Midbrain (tissue), 1 donor: ENCODE measurements at places on chromosomes 2 and 18.

GRCh38 chr2:165957030-165957675 lies 3.6 kb upstream of the TTC21B start:
- no peak for DNase-seq

DNA sequence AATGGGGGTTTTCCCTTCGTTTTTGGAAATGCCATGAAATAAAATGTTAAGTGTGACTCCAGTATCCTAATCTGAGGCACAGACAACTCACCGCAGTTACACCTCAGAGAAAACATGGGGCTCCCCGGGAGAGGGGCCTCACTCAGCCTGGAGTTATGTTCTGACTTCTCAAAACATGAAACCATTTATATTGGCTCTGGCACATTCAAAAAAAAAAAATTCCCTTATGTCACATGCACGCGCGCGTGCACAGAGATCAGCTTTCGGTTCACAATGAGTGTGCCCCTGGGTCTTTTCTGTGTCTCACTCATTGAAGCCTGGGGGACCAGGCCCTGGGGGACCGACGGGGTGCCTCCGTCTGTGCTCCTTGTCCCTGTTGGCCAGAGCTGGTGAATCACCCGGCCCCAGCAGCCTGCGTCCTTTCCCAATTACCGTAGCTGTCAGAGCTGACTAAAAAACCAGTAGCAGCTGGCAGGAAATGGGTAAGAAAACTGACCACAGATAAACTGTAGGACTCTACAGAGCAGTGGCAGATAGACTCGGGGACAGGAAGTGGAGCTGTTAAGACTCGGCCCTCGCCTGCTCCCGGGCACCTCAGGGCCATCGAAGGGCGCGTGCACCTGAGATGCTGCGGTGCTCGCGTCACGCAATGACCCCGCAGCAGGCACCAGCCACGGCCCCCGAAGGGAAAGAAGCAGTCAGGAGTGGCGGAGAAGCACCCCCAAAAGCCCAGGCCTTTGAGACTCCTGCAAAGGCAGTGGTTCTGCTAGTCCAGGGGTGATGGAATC lies 138.3 kb upstream of the ID2 start:
- no peak for DNase-seq

GRCh38 chr2:239530749-239531316 lies 130.0 kb upstream of the HDAC4 start:
- DNase-seq = no peak

DNA sequence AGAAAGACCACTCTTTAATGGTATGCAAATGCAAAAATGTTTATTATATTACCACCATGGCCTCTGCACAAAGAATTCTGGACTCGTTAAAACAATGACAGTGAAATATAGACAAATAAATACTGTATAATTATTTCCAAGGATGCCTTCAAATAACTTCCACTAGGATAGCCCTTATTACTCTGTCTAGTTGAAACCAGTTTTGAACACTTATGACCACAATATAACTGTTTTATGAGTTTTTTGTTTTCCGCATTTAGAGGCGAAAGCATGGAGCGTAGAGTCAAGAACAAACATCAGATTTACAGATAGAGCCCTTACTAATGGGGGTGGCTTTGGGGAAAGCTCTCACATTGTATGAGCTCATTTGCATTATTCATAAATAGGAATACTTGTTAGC lies 559.5 kb downstream of the CNTNAP5 start:
- no peak for DNase-seq

GRCh38 chr18:54881229-54881768 lies 53.0 kb downstream of the RAB27B start:
- no peak for DNase-seq

- DNase-seq = no peak
Observed at GRCh38 chr2:151771599-151772358, 37.5 kb upstream of the NEB start.

- DNase-seq = no peak
Observed at GRCh38 chr2:237573721-237574415, 7.5 kb downstream of the PRLH start.

DNA sequence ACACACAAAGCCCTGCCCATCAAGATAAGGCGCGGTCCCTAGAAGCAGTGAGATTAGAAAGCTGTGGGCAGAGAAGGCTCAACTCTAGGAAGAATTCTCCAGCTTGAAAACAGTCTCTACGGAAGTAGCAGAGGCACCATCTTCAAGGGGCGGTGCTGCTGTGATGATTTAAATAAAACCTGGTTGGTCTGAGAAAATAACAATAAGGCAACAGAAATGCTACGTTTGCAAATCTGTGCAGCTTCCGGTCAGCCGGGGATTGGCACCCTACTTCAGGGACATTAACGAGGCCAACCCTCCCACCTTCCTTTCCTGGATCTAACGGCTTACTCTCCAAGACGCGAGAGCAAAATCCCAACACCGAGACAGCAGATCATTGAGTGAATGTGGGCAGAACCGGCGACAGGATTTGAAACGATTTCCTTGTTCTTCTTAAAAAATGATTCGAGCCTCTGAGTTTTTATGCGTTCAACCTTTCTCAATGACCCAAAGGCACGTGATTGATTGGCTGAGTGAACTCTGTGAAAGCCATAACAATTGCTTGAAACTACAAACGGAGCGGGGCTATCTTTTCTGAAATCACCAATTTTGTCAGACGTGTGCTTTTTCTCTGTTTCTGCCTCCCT lies 93.7 kb upstream of the ZNF516 start:
- DNase-seq = no peak
